Vagina (tissue), 2 donors: ENCODE measurements at places on chromosomes 4 and X.

DNA sequence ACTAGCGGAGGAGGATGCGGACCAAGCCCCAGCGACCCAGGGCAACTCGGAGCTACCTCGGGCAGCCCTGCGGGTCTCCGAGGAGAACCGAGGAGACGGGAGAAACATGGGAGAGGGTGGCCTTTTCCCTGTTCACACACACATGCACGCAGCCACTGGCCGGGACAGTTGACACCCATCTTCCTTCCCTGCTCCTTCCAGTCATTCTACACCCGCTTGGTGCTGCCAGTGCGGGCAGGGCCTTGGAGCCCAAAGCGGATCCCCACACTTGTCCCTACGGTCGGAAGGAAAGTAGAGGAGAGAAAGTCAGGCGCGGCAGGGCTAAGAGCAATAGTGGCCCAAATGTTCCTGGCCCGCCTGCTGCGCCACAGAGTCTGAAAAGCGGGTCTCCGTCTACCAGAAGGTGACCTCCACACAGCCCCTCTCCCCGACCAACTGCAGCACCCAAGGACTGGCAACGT lies 1.1 kb upstream of the PPP3CA start:
- no peak for DNase-seq

- DNase-seq, result no peak
Observed at GRCh38 chr4:42420140-42420539, 22.9 kb downstream of the SHISA3 start.

DNA sequence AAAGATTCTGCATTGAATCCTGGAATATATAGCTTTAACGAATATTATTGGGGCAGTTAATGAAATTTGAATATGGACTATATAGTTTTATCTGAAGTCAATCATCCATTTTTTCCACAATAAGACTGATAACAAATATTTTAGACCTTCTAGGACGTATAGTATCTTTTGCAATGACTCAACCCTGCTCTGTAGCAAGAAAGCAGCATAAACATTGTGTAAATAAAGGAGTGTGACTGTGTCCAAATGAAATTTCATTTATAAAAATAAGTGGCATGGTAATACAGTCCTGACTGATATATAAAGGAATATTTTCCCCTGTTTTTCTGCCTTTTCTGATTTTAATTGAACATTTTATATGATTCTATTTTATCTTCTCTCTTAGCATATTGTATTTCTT lies 947.7 kb upstream of the SLIT2 start:
- DNase-seq, result no peak

GRCh38 chrX:48180811-48181210 lies 15.8 kb downstream of the SSX5 start:
- DNase-seq, result no peak

DNA sequence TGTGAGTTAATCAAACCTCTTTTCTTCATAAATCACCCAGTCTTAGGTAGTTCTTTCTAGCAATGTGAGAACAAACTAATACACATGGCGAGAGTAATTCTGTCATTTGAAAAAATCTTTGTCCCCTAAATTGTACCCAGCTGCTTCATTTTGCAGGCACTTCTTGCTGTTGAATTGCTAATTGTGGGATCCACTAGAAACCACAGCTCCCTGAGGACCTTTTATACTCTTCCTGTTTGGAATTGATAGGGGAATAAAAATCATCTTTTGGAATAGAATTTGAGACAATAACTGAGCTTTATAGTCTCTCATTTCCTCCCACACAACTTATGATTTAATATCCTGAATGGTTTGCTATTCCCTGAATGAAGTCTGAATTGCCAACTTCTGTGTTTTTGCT lies 170.2 kb downstream of the PACRGL start:
- no peak for DNase-seq

GRCh38 chr4:127364397-127364796 lies 268.4 kb upstream of the INTU start:
- DNase-seq, result no peak
